ENCODE measurements at places on chromosomes 13 and 19. TPM values are rescaled to one million over a fixed set of nuclear protein-coding genes. Genes with fewer than 3 reads are reported as not detected.

Gene ZNF528
- total RNA-seq = 7.5 TPM

Gene ZNF835
- 0.53 TPM for total RNA-seq

Gene PGLYRP2
- 0.21 TPM for total RNA-seq

Gene GAMT
- total RNA-seq = 17.7 TPM

Gene FGF21
- not detected for total RNA-seq

- DNase-seq = no peak
Observed at GRCh38 chr13:112105892-112106291, 38.9 kb downstream of the SOX1 start.

GRCh38 chr13:31067416-31068118 lies 94.1 kb downstream of the HSPH1 start:
- peak; percentile 15 for DNase-seq

DNA sequence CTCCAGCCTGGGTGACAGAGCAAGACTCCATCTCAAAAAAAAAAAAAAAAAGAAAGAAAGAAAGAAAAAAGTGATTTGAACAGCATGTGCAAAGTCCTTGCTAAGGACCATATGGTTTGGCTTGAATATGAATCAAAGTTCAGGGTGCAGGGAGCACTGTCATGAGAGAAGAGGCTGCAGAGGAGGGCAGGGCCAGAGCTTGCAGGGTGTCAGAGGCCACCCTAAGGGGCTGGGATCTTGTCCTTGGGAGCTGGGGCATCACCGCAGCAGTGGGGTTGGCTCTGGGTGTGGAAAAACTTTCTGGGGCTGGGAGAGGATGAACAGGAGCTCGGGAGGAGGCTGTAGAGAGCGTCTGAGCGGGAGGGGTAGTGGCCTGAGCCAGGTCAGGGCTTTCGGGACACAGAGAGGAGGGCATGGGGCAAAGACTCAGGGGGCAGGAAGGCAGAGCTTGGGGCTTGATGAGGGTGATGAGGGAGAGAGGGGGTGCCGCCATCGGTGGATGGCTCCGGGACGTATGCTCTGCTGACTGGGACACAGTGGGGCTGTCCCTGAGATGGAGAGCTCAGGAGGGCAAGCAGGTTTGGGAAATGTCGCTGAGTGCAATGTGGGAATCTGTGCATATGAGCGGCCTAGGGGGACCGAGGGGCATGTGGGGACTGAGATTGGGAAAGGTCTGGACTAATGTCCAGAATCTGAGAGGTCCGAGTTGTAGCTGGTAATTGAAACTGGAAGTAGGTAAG lies 3.0 kb downstream of the TRPM4 start:
- DNase-seq = no peak

DNA sequence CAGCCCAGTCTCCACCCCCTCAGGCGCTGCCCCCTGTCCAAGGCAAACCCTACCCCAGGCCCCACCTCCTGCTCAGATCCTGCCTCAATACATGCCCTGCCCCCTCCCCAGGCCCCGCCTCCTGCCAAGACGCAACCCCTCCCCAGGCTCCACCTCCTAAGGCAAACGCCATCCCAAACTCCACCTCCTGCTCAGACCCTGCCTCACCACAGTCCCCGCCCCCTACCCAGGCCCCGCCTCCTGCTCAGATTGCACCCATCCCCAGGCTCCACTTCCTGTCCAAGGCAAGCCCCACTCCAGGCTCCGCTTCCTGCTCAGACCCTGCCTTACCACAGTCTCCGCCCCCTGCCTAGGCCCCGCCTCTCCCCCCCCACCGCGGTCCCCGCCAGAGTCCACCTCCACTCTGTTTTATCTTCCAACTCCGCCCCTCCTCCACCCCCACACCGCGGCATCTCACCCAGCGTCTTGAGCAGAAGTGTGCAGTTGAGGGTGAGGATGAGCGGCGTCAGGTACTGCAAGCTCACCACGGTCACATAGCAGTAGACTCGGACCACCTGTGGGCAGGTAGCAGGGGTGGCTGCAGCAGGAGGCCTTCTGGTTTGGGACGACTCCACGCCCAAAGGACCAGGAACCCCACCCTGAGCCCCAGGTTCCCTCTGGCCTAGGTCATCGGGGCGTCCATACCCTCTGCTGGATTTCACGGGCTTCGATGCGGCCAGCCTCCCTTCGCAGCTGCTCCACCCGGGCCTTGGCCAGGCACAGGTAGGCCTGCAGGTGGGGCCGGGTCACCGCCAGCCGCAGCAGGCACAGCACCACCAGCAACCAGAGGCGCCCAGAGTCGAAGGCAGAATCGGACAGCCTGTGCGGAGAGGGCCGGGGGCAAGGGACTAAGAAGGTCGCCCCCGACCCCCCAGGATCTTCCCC lies 17.7 kb downstream of the TMEM161A start:
- peak; percentile 14 for DNase-seq

GRCh38 chr13:100895651-100896050 lies 221.1 kb upstream of the TMTC4 start:
- no peak for DNase-seq

- no peak for DNase-seq
Observed at GRCh38 chr19:49642492-49643035, 555 bp downstream of the SCAF1 start.

DNA sequence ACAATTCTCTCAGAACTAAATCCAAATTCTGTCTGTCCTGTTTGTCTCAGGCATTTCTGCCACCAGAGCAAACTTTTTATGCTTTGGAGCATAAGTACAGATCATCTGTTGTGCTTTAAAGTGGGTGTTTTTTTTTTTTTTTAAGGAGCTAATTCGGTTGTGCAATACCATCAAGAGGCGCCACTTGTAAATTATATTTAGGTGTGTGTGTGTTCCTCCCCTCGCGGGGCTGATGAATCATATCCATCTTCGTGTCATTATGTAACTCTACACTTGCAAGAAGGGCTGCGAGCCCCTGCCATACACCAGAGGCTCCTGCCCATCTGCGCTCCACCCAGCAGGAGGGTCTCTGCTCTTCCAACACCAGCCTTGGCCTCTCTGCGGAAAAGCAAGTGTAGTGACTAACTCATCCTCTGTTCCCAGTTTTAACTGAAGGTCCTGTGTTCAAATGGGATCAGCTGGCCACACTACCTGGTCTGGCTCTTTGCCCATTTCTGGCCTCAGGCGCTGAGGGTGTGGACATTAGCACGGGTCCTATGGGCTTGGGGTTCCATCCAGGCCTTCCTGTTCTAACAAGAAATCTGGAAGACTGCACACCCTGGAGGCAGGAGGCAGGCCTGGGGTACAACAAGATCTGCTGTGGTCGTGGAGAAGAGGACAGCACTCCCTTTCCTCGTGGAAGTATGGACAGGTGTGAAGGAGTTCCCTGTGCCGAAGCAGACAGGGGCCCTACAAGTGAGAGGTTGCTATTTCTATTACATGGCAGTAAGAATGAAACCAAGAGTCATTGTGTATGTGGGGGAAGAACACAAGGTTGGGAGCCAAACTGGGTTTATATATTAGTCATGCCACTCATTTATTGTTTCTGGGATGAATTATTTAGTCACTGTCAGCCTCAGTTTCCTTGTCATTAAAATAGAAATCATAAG lies 96.1 kb upstream of the MBNL2 start:
- peak; percentile 29 for DNase-seq

DNA sequence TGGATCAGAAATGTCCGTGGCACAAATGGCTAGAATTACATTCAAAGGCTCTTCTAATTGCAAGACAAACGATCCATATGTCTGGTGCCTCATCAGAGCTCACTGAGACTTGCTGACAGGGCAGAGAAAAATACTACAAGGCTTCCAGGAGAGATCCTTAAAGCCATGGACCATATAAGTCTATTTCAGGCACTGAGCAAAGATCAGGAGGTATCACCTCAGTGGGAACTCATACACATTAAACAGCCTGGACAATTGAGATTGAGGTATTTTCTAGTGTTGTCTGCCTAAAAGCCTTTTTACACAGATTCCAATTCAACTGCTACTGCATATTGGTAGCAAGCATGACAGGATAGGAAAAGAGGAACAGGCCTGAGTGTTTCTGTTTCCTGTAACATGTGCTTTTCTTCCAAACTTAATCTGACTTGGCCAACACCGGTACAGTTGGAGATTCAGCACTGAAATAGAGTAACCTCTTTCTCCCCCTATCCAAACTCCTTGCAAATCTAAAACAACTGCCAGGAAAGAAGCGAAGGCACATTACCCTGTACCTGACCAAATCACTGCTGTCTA lies 65.9 kb downstream of the SERP2 start:
- no peak for DNase-seq

Gene PPP1R12C
- 65.7 TPM for total RNA-seq

DNA sequence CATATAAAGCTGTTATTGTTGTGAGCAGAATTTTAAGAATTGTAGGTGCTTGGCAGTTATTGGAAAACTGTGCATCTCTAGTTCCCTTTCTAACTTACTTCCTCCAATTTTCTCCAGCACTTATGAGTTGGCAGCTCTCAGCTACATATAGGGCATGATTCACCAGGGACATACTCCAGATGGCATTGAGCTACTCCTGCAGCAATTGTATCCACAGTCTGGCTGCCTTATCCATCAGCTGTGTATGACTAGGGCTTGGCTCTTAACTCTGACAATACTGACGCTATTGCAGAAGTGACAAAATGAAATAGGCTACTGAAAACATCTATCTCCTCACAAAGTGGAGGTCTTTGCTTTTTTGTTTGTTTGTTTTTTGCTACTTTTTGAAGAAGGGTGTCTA lies 276.7 kb downstream of the POU4F1 start:
- DNase-seq = no peak

DNA sequence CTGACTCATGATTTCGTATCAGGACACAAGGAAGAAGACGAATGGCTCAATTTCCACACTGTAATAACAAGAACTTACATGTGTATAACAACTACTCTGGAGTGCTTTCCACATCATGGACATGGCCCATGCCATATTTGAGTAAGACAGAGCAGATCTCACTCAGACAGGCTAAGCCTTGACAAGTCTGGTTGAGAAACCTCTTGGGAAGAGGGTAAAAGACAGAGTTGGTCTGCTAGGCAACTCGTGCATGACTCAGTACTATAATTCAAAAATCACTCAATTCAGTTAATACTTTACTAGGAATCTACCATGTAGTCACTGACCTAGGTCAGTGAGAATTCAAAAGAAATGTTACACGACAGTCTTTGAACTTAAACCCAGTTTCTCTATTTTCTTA lies 5.7 kb upstream of the THSD1 start:
- no peak for DNase-seq

Gene FXYD7
- total RNA-seq = 1.2 TPM

GRCh38 chr13:46051968-46052318 lies 603 bp downstream of the ZC3H13 start:
- no peak for DNase-seq
